C1 segment of cervical spinal cord (tissue), 14 donors: ENCODE measurements at places on chromosomes 7 and 10.

DNA sequence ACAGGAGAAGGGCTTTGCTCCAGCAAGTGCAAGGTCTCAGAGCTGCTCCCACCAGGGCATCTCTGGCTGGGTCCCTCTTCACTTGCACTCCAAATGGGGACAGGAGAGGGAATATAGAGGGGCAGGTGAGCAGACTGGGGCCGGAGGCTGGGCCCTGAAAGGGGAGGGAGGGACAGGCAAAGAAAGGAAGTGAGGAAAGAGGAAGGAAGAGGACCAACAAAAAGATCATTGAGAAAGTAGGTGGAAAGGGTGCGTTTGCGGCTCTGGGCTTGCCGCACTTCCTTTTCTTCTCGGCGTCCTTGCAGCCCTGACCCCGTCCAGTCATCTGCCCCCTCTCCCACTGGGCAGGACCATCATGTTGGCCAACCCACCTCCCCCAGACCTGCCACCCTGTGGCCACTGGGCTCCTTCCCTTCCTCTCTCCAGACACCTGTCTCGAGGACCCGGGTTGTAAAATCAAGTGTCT is 14.0 kb downstream of the ITPRIP start:
- DNase-seq: no peak

DNA sequence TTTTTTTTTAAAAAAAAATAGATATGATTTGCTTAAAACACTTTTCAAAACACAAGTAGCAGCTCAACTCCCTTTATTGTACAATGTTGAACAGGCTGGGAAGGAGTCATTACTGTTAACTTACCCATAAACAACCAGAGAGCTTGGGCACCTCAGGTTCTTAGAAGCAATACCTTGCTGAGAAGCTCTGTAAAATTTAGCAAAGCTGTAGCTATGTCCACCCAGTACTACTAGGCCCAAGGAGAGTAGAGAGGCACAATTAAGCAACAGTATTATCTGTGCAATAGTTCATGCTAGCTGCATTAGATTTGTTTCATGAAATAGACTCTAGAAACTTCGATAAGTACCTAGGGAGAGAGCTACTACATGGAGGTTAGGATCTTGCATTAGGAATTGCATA is 32.0 kb downstream of the SEMA3A start:
- no peak for DNase-seq

DNA sequence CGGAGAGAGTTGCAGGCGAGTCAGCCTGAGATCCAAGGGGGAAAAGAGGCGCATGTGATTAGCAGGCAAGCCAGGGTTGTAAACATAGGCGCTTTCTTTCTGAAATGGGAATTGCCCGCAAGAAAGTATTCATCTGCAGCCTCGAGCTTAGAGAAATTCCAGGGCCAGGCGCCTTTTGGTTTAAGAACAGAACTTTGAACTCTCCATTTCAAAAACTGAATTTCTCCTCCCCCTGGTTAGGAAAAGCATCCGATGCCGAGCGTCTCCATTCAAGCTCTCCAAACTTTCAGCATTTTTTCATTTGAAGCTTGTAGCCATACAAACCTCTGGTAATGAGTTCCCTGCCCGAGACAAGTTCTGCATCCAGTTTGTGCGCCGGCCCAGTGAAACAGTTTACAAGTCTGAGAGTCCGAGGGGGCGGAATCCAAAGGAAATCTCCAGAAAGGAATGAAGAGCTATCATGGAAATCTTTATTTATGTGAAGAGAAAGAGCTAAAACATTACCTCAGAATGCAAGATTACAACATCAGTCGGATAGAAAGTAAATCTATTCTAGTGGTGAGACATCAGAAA is 69.9 kb downstream of the FAM204A start:
- DNase-seq: no peak

DNA sequence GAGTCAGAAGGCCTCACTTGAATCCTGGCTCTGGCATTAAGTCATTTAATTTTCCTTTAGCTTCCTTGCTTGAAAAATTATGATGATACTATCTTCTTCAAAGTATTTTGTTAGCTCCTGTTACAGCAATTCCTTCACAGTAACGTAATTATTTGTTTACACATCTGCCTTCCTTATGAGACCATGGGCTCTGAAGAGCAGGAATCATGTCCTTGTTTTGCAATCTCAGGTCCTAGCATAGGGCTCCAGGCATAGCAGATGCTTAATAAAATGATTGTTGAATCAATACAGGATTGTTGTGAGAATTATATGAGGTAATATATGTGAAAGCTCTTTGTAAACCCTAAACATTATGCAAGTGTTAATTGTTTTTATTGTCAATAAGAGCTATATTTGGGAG is 25.5 kb downstream of the KLHDC10 start:
- DNase-seq: no peak

GRCh38 chr7:131284702-131285419 is 42.8 kb upstream of the MKLN1 start:
- peak; percentile 84 for DNase-seq

DNA sequence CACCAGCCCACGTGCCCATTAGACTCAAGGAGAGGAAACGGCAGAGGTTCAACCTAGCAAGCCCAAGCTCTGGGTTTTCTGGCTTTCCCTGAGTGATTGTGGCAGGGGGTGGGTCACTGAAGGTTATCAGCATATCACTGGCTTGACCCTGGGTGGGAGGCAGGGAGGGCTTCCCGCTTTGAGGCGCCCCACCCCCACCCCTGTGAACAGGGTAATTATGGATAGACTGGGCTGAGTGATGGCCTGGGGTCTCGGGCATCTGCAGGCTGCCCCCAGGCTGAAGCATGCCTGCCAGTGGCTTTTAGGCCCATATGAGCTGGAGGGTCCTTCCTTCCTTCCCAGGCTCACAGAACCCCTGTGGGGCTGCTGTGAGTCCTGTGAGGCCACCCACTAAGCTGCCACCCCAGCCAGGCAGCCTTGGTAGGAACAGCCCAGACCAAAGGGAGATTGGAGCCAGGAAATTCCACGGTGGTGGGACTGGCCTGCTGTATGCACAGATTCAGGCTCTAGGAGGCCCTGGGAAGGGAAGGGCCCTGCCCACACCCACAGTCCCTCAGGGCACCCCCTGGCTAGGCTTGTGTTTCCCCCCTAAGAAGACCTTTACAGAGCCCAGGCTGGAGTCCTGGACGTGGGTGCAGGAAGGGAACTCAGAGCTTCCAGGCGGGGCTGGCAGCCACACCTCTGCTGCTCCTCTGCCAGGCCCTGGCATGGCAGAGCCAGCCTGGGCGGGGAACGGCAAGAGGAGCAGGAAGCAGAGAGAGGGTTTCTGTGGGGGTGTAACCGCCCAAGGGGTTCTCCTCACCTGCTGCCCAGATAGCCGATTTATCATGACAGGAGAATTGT is 33.1 kb downstream of the GPRIN2 start:
- no peak for DNase-seq

GRCh38 chr10:67935223-67935622 is 50.8 kb downstream of the SIRT1 start:
- no peak for DNase-seq
